ENCODE measurements at places on chromosomes 11 and 22. TPM values are rescaled to one million over a fixed set of nuclear protein-coding genes. Genes with fewer than 3 reads are reported as not detected.

- no peak for DNase-seq
Measured at GRCh38 chr11:124961972-124962609, 8.1 kb downstream of the CCDC15 start.

- DNase-seq = no peak
Measured at GRCh38 chr11:29184939-29185890, 831.6 kb downstream of the KCNA4 start.

GRCh38 chr11:111397034-111397433 lies 18.0 kb upstream of the POU2AF1 start:
- DNase-seq = no peak

DNA sequence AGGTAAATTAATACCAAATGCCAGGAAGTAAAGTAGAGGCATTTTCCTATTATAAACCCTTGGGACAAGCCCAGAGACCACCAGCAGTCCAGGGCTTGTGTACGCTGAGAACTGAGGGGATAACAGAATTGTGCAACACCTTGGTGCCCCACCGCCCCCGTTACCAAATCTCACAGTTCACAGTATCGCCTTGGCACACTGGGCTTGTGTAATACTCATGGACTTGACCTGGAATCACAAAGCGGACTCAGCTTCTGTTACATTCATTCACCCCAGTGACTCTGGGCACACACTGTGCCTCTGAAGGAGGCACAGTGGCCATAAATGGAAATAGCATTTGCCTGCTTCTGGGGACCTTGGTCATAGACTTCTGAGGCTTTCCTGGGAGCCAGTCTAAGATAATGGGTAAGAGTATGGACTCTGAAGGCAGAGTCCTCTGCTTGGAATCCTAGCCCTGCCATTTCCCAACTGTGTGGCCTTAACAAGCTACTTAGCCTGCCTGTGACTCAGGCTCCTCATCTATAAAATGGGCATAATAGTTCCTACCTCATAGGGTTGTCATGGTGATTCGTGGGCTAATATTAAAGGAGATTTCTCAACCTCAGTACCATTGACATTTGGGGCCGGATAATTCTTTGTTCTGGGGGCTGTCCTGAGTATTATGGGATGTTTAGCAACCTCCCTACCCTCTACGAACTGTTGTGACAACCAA lies 53.7 kb downstream of the TIMP3 start:
- no peak for DNase-seq

DNA sequence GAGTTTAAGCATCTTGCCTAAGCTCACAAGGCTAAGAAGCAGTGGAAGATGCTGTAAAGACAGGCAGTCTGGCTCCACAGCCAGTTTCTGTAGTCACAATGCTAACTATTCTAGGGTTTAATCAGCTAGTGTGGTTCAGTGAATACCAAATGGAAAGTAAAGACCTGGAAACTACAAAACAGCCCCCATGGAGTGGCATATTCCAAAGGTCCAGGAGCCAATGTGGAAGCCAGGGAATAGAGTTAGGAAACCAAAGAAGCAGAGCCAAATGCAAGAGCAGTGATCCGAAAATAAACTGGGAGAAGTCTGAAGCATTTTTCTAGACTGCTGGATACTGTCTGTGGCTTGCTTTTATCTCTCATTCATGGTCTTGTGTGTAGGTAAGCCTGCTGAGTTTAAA lies 731.2 kb upstream of the ANO5 start:
- DNase-seq = no peak

DNA sequence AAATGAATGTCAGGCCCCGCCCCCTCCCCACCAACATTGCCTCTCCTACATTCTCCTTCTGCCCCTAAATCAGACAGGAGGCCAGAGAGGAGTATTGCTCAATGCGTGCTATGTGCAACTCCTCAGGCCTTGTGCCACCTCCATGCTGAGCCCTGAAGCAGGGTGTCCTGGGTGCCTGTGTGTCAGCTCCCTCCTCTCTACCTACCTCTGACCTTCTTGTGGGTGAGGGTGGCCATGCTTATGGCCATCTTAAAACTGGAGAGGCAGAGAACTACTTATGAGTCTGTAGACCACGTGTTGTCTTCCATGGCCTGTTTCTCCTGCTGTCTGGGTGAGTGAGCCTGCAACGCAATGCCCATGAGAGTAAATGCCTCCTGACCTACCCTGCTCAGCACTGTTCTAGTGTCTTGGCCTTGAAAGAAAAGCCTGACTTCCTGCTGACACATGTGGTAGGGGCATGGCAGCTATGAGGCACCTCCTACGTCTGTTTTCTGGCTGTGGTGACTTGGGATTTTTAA lies 10.5 kb downstream of the MCAM start:
- DNase-seq = no peak

DNA sequence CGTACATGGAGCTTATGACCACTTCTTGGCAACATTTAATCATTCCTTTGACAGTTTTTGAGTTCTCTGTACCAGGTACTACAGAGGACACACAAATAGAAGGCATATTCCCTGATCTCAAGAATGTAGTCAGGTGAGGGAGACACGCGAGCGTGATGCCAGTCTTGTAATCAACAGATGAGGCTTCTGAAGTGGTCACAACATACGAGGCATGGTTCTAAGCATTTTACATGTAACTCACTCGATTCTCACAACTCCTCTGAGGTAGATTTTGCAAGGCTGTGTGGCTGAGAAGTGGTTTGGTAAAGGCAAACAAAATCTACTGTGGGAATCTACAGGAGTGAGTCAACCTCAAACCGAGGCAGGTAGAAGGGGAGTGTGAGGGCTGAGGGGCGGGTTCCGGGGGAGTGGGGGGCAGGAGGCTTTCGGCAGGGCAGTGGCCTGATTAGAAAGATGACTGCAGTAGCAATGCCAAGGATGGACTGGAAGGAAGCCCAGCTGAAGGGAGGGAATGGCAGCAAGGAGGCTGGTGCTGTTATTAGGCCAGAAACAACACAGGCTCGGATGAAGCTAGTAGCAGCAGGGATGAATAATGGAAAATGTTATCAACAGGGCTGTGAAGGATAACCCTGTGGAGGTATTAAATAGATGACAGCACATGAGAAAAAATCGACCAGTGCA lies 63.8 kb downstream of the ST14 start:
- DNase-seq = no peak

DNA sequence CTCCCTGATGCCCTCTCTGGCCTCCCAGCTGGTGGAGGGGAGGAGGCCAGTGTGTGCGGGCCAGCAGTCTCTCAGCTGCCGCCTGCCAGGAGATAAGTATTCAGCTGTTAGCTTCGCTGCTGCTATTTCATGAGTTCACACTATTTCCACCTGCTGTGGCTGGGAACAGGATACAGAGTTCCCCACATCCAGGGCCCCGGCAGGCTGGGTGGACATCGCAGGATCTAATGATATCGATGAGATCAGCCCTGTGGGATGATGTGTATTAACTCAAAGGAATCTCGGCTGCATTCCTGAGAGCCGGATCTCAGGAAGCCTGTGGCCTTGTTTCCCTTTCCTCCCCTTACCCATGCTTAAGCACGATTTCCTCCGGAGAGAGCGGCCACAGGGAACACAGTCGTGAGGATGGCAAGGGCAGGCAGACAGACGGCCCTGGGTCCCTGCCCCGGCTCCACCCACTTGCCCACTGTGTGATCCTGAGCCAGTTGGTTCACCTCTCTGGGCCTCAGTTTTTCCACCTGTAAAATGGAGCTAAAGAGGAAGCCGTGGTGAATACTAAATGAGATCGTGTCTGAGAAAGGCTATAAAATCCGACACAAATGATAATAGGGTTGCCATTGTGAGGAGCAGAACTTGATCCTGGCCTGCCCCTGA lies 6.5 kb upstream of the PVALB start:
- no peak for DNase-seq

DNA sequence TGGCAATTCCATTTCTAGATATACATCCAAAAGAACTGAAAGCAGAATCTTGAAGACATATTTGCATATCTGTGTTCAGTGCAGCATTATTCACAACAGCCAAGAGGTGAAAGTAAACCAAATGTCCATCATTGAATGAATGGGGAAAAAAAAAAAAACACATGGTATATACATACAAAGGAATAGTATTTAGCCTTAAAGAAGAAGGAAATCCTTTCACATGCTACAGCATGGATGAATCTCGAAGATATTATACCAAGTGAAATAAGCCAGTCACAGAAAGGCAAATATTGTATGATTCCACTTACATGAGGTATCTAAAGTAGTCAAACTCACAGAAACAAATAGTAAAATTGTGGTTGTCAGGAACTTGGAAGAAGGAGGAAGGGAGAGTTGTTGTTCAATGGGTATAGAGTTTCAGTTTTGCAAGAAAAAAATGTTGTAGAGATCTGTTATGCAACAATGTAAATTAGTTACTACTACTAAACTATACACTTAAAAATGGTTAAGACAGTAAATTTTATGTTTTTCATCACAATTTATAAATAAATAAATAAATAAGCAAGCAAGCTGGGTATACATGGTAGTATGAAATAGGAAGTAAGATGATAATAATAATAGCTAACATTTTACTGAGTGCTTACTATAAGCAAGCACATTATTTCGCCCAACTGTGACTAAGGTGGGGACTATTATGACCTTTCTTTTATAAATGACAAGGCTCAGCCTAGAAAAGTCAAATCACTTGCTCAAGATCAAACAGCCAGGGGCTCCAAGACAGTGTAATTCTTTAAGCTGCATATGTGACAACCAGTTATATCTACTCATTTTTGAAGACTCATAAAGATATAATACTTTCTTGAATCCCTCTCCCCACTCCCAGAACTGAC lies 50.0 kb downstream of the FAM168A start:
- DNase-seq = no peak

- peak; percentile 55 for DNase-seq
Measured at GRCh38 chr11:8604078-8604723, 10.2 kb upstream of the STK33 start.

DNA sequence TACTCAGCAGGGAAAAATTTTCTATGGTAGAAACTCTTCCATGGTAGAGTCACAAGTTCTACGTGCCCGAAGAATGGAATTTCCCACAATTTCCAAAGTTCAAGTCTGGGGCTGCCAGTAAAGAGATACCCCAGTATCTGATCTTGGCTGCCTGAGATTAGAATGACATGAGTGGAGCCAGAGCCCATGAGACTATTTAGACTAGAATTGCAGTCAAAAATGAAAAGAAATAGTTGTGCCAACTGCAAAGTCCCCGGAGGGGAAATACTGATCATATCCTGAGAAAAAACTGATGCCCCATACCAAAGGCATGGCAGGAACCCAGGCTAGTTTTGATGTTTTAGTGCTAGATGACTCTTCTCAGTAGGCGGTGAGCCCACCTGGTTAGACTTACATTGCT lies 11.2 kb downstream of the MAJIN start:
- no peak for DNase-seq

DNA sequence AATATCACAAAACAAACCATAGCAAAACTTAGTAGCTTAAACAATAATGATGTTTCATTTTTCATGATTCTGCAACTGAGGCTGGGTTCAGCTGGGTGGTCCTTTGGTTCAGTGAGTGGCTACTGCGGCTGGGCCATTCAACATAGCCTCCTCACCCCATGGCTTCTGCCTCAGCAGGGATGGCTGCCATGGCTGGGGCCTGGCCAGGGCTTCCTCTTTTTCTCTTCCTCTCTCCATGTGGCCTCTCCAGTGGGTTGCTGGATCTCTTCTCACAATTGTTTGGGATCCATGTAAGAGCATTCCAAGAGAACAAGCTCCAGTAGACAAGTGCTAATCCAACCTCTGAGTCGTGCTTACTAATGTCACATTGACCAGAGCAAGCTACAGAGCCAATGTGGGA lies 248.6 kb upstream of the PLET1 start:
- no peak for DNase-seq

Gene CYTH4
- 15.3 TPM for total RNA-seq

Gene OR51B4
- total RNA-seq = not detected

DNA sequence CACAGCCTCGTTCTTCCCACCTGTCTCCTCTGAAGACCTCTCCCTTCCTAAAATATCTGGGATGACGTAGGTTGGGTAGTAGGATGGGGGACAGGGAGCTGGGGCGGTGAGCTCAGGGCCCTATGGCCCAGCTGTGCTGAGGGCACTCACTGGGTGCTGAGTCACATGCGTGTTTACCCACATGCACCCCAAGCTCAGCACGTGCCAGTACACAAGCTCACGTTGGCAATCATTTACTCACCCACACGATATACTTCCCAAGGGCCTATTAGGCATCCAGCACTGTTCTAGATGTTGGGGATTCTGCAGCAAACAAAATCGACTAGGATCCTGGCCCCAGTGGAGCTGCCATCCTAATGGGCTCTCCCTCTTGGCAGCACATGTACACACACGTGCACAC lies 28.7 kb downstream of the ARAP1 start:
- no peak for DNase-seq

DNA sequence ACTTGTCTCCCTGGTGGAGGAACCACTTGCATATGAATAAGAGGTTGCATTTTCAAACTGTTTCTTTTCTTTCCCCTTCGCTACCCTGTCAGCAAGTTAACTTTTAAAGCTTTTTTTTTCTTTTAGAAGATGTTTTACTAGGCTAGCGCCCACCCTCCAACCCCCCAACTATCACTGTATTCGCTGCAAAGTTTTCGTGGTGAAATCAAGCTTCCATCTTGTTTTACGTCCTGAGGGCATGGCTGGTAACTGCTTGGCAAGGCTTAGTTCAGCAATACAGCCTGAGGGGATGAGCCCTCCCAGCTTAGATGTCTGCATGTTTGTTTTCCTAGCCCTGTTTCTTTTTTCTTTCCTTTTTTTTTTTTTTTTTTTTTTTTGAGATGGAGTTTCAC lies 1359.3 kb downstream of the LRRC4C start:
- no peak for DNase-seq

Gene MOGAT2
- total RNA-seq = 0.26 TPM

Gene TMEM123
- total RNA-seq = 80.5 TPM

GRCh38 chr11:46112961-46113607 lies 8.2 kb downstream of the PHF21A start:
- DNase-seq = no peak

Gene CALCA
- total RNA-seq = not detected

- DNase-seq = no peak
Measured at GRCh38 chr11:71269603-71270511, 17.5 kb upstream of the SHANK2 start.

DNA sequence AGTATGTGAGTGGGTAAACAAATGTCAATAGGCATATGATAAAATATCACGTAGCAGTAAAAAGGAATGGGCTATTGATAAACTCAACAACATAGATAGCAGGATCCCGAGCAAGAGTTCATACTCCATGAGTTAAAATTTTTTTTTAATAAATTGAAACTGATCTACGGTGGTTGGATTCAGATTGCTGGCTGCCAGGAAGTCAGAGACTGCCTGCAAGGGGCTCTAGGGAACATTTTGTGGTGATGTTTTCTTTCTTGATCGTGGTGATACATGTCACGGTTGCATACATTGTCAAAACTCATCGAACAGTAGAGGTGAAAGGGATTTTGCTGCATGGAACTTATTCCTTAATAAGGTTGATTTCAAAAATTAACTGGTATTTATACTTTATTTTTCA lies 62.6 kb upstream of the WNT7B start:
- no peak for DNase-seq

- DNase-seq = no peak
Measured at GRCh38 chr11:17600316-17601255, 53.5 kb downstream of the OTOG start.
